ENCODE measurements at places on chromosomes 12 and 14. TPM values are rescaled to one million over a fixed set of nuclear protein-coding genes. Genes with fewer than 3 reads are reported as not detected.

Gene ANO2
- total RNA-seq: 36.8 TPM

Gene MIP
- total RNA-seq: not detected

- DNase-seq: peak; percentile 87
These were observed 92.8 kb downstream of the NINJ2 start for GRCh38 chr12:570435-570920.

DNA sequence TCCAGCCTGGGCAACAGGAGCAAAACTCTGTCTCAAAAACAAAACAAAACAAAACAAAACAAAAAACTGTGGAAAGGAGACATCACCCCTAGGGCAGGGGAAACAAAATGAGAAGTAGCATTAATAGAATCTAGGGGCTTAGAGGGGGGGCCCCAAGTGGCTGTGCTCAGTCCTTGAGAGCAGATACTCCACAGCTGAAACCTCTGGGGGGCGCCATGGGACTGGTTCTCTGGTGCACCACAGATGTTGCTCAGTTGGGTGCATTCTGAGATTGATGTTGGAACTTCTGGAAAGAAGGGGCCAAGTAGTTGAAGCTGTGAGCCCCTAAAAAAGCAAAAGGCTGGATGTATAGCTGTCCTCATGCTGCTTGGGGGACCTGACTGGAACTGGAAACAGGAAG is 11.8 kb upstream of the SYNE2 start:
- DNase-seq: peak; percentile 72

- no peak for DNase-seq
These were observed 32.8 kb downstream of the HECTD4 start for GRCh38 chr12:112349431-112349830.

DNA sequence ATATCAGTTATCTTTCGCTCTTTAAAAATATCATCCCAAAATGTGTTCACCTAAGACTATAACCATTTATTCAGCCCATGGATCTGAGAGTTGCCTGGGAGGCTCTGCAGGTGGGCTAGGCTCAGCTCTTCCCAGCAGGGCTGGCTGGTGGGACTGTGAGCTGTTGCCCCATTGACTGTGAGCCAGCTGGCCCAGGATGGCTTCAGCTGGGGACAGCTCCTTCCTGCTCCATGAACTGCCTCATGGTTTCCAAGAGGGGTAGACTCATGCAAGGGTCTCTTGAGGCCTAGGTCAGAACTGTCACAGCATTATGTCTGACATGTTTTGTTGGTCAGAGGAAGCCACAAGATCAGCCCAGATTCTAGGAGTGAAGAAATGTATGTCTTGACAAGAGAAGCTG is 114.1 kb upstream of the E2F7 start:
- DNase-seq: no peak

DNA sequence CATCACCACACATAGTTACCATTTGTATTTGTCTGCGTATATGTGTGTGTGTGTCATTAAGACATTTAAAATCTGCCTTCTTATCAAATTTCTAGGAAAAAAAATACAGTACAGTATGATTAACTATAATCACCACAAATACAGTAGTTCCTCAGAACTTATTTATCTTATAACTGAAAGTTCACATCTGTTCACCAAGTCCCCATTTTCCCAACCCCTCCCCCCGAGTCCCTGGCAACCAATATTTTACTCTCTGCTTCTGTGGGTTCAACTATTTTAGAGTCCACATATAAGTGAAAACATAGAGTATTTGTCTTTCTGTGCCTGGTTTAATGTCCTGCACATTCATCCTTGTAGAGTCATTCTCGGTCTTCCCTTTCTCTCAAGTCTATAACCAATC is 12.3 kb downstream of the CAPS2 start:
- no peak for DNase-seq

Gene SERPINA12
- not detected for total RNA-seq

DNA sequence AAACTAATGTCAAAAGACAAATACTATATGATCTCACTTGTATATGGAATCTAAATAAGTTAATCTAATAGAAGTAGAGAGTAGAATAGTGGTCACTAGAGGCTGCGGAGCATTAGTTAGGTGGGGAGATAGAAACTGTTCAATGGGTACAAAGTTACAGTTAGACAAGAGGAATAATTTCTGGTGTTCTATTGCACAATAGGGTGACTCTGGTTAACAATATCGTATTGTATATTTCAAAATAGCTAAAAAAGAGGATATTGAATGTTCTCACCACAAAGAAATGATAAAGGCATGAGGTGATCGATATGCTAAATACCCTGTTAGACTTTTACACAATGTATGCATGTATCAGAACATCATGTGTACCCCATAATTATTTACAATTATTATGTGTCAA is 42.9 kb downstream of the IGF1 start:
- no peak for DNase-seq

Gene AKT1
- 174 TPM for total RNA-seq

- no peak for DNase-seq
These were observed 116.3 kb downstream of the TGFB3 start for GRCh38 chr14:75865531-75865930.

Gene CACNA1C
- total RNA-seq: 15.6 TPM

Gene DCAF4
- total RNA-seq: 21.1 TPM

Gene ALDH1L2
- 5.0 TPM for total RNA-seq

Gene ABHD12B
- 0.43 TPM for total RNA-seq

Gene ADAMTS20
- total RNA-seq: not detected

DNA sequence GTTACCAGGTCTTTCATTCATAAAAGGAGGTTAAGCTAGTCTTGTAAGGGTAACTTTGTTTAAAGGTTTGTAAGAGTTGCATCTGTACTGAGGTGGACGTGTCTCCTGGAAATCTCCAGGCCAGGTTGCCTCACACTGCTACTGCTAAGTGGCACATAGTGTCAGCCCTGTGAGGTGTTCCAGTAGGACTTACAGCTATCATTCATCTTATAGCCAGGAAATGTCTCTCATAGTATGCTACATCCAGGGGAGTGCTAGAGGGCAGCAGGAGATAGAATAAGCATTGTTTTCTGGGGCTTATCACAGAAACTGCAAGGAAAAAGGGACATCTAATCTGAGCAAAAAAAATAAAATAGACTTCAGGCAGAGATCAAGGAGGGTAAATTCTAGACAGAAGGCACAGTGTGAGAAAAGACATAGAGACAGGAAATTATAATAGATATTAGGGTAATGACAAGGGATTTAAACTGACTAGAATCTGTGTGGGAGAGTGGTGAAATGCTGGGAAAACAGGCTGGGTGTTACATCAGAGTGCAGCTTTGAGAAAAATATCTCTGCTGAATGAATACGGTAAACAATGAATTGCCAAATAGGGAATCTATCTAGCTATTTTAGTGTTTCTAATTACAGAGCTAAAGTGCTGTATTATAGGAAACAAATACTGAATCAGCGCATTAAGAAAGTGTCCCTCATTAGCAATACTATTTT is 205.1 kb upstream of the ABCD2 start:
- peak; percentile 39 for DNase-seq

Gene CTSG
- 9.7 TPM for total RNA-seq

DNA sequence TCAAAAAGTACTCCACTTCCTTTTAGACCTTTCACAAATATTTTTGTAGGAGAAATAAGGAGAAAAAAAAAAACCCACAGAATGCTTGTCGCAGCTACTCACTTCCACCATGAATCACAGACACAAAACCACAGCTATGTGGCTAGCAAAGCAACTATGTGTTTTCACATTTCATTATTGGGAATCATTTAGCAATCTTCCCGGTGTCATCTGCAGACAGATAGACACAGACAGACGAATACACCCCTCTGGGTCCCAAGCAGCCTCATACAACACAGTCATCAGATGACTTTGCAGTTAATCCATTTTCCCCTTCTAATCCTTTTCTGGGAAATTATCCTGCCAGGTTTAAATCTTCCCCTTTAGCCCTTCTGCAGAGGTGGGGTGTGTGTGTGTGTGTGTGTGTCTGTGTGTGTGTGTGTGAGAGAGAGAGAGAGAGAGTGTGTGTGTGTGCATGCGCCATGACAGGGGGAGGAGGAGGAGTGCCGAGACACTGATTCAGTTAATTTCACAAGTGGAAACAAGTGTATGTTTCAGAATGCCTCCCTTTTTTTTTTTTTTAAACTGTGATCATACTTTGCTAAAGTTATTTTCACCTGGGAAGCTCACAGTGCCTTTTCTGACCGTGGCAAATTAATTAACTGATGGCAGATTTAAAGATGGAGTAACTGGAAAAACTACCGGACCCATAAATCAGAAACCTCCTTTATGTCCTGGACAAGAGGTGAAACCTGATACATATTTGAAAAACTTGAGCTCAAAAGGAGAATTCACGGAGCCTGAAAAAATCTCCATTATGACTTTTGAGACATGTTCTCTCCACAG is 39.9 kb downstream of the LTBP2 start:
- DNase-seq: no peak

Gene POTEG
- total RNA-seq: not detected

Gene RPS6KL1
- total RNA-seq: 5.1 TPM

DNA sequence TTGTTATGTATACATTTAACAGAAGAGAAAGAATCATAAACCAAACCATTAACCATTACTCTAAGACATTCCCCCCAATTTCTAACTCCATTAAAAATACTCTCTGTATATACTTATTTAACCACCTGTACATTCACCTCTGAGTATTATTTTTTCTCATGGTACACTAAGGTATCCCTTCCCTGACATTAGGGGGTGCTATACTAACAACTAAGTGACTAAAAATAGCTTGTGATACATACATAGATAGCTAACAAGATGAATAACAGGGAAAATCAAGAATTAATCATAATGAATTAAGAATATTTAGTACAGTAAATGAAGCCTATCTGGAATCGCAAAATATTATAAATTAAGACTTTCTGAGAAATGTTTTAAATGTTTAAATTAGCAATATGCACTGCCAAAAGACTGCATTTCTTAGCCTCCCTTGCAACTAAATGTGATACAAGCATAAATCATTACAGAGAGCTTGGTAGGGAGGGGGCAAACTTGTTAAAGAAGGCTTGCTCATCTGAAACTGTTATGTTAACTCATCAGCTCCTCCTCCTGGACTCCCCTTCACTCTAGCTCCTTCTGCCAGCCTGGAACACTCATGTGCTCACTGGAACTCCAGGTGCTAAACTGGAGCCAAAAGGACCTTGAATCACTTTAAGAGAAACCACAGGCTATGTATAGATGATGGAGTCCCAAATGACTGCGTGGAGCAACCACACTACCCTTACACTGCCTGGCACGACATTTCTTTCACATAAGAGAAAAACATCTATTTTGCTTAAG is 14.9 kb downstream of the C2CD5 start:
- DNase-seq: no peak

DNA sequence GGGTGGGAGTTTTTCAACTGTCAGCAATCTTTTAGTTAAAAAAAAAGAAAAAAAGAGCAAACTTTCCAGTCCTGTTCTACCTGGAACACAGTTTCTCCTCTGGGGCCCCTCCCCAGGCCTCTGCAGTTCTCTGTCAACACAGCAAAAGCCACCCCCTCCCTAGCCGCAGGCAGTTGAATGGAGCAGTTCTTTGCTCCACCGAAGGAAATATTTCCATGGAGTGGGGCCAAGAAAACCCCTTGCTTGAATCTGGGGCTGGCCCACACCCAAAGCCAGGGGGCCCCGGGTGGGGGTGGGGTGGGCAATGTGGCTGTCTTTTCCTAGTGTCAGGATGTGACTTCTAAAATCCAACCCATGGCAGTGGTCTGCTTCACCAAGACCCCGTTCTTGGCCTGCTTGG is 5.0 kb upstream of the MEG3 start:
- no peak for DNase-seq

Gene DDX47
- total RNA-seq: 59.6 TPM

GRCh38 chr14:99047441-99048031 is 224.5 kb downstream of the BCL11B start:
- no peak for DNase-seq

Gene TMEM233
- 0.96 TPM for total RNA-seq

- no peak for DNase-seq
These were observed 19.8 kb upstream of the SNAPC1 start for GRCh38 chr14:61742371-61742770.

- no peak for DNase-seq
These were observed 31.3 kb downstream of the PTPRB start for GRCh38 chr12:70605976-70606375.

GRCh38 chr14:69475194-69475818 is 9.2 kb upstream of the PLEKHD1 start:
- DNase-seq: no peak

GRCh38 chr12:26428420-26428819 is 233.0 kb downstream of the SSPN start:
- no peak for DNase-seq

DNA sequence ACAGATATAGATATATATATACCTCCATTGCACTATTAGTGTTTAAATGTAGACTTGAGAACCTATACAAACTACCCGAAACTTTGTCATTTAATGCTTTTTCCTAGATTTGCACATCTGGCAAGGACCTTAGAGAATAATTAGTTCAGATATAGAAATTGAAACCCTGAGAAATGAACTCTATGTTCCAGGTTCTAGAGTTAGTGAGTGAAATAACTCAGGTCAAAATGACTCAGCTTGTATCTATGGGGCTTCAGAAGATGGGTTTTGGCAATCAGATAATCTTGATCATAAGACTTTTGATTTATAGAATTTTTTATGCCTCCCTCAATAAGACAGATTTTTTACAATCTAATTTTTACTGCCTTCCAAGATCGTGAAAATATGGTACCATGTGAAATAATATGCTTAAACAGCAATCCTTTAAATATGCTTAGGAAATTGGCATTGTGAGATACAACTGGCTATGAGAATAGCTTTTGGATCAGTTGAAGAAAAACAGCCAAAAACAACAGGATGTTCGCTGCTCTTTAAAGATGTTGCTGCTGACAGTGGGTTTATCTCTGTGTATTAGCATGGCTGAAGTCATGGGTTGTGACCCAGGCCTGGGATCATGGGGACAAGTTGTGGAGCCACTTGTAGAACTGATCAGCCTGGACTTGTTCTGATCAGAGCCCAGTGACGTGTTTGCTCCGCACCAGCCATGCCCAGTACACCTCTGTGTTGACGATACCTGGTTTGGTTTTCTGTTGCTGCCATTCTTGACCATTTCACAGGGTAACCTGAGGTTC is 63.6 kb downstream of the TTLL5 start:
- no peak for DNase-seq

DNA sequence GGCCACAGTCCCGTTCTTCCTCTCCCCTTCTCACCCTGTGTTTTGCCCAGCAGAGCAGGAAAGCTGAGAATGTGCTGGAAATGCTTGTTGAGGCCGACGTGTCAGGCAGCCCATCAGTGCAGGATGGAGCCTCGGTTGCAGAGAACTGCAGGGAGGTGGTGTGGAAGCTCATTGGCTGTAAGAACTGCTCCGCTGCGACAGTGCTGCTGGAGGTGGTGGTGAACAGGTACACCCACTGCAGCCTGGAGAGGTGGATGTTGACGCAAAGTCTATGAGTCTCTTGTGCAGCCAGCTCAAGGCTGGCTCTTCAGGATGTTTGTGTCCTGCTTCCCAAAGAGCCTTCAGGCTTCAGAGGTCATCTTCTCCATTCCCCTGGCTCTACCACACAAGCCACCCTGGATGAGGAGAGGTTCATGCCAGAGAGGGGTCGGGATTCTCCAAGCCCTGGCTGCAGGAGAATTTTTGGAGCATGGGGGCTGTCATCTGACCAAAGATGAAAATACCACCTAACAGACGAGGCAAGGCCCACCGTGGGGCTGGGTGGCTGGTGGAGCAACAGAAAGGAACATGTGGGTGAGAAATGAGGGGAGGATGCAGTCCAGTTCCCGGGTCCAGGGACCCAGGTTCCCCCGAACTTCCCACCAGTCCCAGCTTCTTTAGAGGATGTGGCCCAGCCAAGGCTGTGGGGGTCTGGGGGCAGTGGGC is 174.1 kb upstream of the PRMT8 start:
- no peak for DNase-seq

Gene TGM1
- total RNA-seq: 12.3 TPM

Gene PRICKLE1
- 18.4 TPM for total RNA-seq

Gene CEBPE
- total RNA-seq: not detected
